ENCODE measurements at places on chromosomes 7 and 10. TPM values are rescaled to one million over a fixed set of nuclear protein-coding genes. Genes with fewer than 3 reads are reported as not detected.

GDF2 gene
- not detected for polyA plus RNA-seq

PLEKHS1 gene
- polyA plus RNA-seq, result not detected

HKDC1 gene
- polyA plus RNA-seq, result 0.43 TPM

SYT15B gene
- polyA plus RNA-seq, result not detected

CYP2C9 gene
- polyA plus RNA-seq, result not detected

POU6F2 gene
- polyA plus RNA-seq, result not detected

ELMO1 gene
- 86.5 TPM for polyA plus RNA-seq

EIF5AL1 gene
- polyA plus RNA-seq, result 0.18 TPM

PON3 gene
- not detected for polyA plus RNA-seq

FBXO24 gene
- 0.36 TPM for polyA plus RNA-seq

FAM25A gene
- not detected for polyA plus RNA-seq

IQCE gene
- polyA plus RNA-seq, result 2.3 TPM

ADIRF gene
- polyA plus RNA-seq, result not detected

CALML5 gene
- not detected for polyA plus RNA-seq

TAS2R4 gene
- not detected for polyA plus RNA-seq

KAZALD1 gene
- polyA plus RNA-seq, result not detected

DUS4L gene
- 5.9 TPM for polyA plus RNA-seq

NUTM2A gene
- not detected for polyA plus RNA-seq

ADAMTS14 gene
- not detected for polyA plus RNA-seq

COL13A1 gene
- not detected for polyA plus RNA-seq

GPR15LG gene
- polyA plus RNA-seq, result not detected

MSMB gene
- not detected for polyA plus RNA-seq

TMEM178B gene
- polyA plus RNA-seq, result not detected

LIPN gene
- 0.31 TPM for polyA plus RNA-seq

HHEX gene
- 134 TPM for polyA plus RNA-seq

ZNF25 gene
- polyA plus RNA-seq, result 3.2 TPM

NUP205 gene
- 18.0 TPM for polyA plus RNA-seq

NAMPT gene
- 19.4 TPM for polyA plus RNA-seq

HOXA6 gene
- 0.39 TPM for polyA plus RNA-seq

FFAR4 gene
- polyA plus RNA-seq, result not detected

WDR86 gene
- 0.54 TPM for polyA plus RNA-seq

ABCA13 gene
- polyA plus RNA-seq, result not detected

MALRD1 gene
- polyA plus RNA-seq, result not detected

PPP1R17 gene
- not detected for polyA plus RNA-seq

HOXA3 gene
- polyA plus RNA-seq, result not detected

ZNF425 gene
- 0.95 TPM for polyA plus RNA-seq

BRI3 gene
- polyA plus RNA-seq, result 16.6 TPM

FAM237B gene
- not detected for polyA plus RNA-seq

CLDN15 gene
- polyA plus RNA-seq, result 2.2 TPM

ATOH7 gene
- not detected for polyA plus RNA-seq

UNC5B gene
- not detected for polyA plus RNA-seq

All from IgD-negative memory B cell (primary cell).